ENCODE measurements at places on chromosomes 16 and 17.

GRCh38 chr16:11631214-11631613 lies 37.0 kb upstream of the SNN start:
- no peak for DNase-seq

GRCh38 chr16:66588981-66589713 lies 9.9 kb downstream of the CMTM2 start:
- DNase-seq, result no peak

GRCh38 chr17:68657576-68657975 lies 56.4 kb upstream of the FAM20A start:
- DNase-seq, result no peak

- DNase-seq, result no peak
Observed at GRCh38 chr17:73706428-73706827, 62.2 kb upstream of the SDK2 start.

DNA sequence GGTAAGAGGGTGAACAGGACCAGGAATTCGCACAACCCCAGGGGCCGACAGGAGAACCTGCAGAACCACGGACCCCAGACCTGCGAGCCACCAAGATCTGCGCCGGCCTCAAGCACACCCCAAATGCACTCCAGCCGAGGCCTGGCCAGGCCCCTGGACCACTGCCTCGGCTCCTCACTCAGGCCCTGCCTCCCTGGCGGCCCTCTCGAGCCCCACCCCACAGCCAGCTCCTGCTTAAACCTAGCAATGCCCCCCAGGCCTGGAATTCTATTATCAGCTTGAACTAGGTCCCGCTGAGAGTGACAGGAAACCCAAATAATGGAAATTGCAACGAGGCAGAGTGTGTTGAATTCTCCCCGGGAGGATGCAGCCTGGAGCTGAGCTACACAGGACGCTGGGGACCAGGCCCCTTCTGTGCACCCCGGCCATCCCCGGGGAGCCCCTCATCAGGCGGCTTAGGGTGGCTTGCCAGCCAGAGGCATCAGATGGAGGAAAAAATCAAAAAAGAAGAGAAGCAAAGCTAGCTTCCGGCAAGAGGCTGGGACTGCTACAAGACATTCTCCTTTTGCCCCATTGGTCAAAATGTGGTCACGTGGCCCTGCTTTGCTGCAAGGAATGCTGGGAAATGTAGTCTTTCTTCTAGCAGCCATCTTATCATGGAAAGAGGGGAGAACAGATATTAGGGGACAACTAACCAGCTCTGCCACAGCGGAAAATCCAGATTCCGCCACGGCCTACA lies 2.4 kb upstream of the ENPP7 start:
- peak; percentile 56 for DNase-seq

DNA sequence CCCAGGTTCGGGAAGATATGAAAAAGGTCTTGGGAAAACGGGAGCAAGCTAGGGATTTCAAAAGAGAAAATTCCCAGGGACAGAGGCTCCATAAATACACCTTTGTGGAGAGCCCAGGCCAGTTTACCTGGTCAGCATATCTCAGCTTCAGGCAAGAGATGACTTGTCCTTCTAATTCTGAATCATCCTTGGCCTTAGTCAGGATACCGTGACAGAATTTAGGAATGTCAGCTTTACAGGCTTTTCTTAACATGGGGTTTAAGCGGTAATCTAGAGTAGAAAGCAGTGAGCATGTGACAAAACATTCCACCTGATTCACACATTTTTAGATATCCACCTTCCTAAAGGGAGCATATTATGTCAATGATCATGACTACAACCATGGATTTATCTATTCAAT lies 41.1 kb upstream of the CLEC18B start:
- no peak for DNase-seq

DNA sequence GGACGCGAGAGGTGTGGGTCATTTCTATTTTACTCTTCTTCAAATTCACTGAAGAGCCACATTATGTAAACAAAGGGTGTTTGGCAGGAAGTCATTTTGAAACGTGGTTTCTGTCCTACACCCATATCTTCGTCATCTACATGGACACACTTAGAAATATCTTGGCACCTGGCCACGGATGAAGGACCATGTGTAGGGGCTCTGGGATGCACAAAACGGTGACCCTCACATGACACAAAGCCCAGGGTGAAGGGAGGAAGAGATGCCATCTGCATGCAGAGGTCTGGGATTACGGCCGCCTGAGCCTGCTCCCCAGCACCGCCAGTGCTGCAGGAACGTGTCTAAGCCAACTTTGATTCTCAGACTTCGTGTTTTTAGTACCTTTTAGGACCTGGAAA lies 130.2 kb upstream of the CHMP6 start:
- DNase-seq, result no peak

- no peak for DNase-seq
Observed at GRCh38 chr17:63631626-63632025, 9.4 kb downstream of the MAP3K3 start.

GRCh38 chr17:17766077-17766743 lies 70.6 kb downstream of the SREBF1 start:
- no peak for DNase-seq

DNA sequence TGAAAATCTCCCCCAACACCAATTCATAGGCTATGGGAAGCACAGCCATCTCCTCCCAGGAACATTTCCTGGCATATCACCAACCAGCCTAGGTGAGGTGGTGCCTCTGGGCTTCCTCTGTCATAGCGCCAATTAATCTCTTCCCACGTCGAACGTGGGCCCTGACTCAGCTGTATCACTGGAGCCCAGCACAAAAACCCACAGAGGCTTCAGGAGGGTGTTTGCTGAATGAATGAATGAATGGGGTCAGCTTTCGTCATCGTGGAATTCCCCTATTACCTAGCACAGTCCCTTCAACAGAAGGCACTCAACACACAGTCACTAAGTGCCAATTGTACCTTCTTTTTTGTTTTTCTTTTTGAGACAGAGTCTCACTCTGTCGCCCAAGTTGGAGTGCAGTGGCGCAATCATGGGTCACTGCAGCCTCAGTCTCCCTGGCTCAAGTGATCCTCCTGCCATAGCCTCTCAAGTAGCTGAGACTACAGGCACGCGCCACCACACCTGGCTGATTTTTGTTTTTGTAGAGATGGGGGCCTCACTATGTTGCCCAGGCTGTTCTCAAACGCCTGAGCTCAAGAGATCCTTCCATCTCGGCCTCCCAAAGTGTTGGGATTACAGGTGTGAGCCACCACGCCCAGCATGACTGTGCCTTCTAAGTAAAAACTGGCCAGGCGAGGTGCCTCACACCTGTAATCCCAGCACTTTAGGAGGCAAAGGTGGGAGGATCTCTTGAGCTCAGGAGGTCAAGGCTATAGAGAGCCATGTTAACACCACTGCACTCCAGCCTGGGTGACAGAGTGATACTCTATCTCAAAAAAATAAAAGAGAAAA lies 4.1 kb downstream of the ZNF688 start:
- DNase-seq, result peak; percentile 66

DNA sequence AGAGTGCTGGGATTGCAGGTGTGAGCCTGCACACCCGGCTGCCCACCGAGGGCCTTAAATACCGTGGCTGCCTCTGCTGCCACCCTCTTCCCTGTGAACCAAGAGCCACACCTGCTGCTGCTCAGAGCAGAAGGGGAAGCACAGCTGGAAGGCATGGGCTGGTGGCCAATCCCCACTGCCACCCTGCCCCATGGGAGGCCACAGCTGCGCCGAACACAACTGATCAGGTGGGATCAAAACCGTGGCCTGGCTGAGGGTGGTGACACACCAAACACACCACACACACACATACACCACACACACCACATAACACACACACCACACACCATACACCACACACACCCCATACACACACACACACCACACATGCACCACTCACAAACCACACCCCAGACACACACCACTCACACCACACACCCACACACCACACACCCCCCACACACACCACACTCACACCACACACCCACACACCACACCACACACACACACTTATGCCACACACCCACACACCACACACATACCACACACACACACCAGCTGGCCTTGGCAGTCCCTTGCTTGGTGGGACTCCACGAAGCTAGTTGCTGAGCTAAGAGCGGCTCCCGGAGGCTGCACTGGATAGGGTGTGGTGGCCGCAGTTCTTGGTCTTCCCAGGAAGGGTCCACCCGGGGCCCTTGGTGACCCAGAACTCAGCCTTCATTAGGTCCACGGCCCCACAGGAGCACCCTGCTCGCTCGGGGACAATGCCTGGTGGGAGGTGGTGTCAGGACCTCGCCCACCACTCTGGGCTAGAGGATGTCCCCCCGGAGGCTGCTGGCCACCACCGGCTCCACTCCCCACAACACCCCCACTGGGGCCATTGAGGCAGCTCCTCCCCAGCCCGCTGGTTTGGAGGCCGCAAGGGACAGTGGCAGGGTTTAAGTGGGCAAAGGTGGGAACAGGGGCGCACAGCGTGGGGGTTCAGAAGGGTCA lies 14.9 kb downstream of the CEP131 start:
- no peak for DNase-seq

DNA sequence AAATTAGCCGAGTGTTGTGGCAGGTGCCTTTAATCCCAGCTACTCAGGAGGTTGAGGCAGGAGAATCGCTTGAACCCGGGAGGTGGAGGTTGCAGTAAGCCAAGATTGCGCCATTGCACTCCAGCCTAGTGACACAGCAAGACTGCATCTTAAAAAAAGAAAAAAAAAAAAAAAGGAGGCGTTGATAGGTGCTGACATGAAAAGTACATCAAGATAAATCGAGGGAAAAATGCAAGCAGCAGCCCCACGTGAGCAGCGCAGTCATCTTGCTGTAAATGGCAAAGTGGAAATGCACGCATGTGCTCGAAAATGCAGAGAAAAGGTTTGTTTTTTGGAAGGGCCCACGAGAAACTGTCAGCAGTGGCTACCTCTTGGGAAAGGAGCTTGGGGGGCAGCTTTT lies 20.9 kb downstream of the MXRA7 start:
- no peak for DNase-seq

DNA sequence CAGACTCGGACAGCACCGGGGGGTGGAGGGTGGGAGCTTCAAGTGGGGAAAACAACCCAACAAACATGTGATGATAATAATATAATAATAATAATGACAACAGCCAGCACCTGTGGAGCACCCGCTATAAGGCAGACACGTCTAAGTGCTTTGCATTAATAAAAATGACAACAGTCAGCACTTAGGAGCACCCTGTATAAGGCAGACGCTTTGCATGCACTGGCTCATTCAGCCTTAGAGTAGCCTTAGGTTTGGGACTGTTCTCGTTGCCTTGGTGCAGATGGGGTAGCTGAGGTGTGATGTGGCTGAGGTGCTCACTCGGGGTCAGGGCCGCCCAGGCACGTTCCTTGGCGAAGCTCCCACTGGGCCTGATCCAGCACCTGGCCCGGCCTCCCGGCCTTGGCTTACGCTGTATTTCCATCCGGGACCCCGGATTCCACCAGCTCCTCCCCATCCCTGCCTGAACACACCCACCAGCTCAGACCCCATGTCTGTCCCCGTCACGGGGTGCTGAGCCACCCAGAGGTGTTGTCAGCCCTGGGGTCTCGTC lies 144.0 kb upstream of the CIBAR2 start:
- DNase-seq, result no peak

DNA sequence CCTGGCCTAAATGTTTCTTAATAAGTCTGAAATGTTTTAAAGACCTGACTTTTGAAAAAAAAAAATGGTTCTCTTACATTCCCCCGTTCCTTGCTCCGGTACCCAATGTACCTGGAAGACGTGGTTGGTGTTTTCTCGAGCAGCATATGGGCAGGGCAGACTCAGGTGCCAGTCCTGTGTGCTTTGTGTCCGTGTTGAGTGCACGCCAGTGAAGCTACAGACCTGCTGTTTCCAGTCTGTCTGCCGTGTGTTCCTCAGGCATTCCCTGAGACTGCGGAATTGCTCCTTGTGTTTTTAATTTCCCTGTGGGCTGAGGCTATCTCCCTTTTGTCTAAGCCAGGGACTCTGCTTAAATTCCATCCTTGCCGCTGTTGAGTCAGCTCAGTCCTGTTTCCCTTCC lies 11.7 kb upstream of the IL17C start:
- no peak for DNase-seq

GRCh38 chr16:1089822-1090619 lies 6.0 kb downstream of the C1QTNF8 start:
- no peak for DNase-seq

- no peak for DNase-seq
Observed at GRCh38 chr16:25656639-25657038, 35.1 kb upstream of the HS3ST4 start.

GRCh38 chr17:75228847-75229246 lies 23.4 kb downstream of the NUP85 start:
- DNase-seq, result no peak

GRCh38 chr16:19919142-19919541 lies 34.5 kb upstream of the GPRC5B start:
- DNase-seq, result no peak

- no peak for DNase-seq
Observed at GRCh38 chr17:74012465-74012864, 191.0 kb upstream of the RPL38 start.

DNA sequence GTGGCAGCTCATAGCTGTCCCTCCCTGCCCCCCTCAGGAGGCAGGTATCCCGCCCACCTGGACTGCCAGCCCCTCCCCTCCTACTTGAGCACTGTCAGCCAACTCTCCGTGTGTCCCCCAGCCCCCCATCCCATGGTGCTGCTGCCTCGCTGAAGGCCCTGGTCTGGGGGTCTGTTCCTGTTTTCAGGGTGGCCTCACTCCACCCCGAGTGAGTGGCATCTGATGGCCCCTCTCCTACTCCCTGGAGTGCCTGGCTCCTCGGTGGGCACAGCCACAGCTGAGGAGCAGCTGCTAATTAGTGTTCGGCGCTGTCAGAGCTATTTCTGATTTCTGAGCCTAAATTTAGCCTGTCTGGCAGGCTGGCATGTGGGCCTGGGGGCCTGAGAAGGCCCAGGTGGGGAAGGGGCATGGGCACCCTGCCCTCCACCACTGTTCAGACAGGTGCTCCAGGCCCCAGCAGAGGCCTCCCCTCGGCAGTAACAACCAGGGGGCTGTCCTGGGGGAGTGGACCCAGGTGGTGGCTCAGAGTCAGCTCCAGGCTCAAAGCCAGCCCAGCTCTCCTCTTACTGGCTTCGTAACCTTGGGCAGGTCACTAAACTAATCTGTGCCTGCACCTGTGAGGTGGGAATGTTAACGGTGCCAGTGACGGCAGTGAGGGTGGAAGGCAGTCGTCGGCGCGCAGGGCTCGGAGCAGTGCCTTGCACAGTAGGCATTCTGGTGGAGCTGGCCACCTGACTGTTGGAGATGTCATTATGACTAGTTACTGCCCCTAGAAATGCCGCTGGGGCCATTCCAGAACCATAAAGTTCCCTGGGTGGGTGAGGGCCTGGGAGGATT lies 6.5 kb downstream of the FMNL1 start:
- DNase-seq, result no peak

Data from activated CD4-positive, alpha-beta T cell treated with anti-CD3 and anti-CD28 coated beads, Interleukin-2, amount 50 U/mL, for 24 hours (primary cell).